ENCODE measurements at places on chromosomes 4 and X. TPM values are rescaled to one million over a fixed set of nuclear protein-coding genes. Genes with fewer than 3 reads are reported as not detected.

GRCh38 chr4:140116442-140117104 lies 37.4 kb downstream of the MAML3 start:
- H3K4me3 ChIP-seq = no peak overlapping the region
- DNase-seq = no peak
- no peaks in the 10 kb centered on the region for H3K27me3 ChIP-seq
- H3K36me3 ChIP-seq = no peaks in the 10 kb centered on the region
- no peaks in the 10 kb centered on the region for H3K4me1 ChIP-seq
- no peak overlapping the region for H3K27ac ChIP-seq

GRCh38 chrX:23246001-23246400 lies 88.6 kb upstream of the PTCHD1 start:
- no peaks in the 10 kb centered on the region for H3K27me3 ChIP-seq
- no peak for DNase-seq
- H3K36me3 ChIP-seq = no peaks in the 10 kb centered on the region
- no peaks in the 10 kb centered on the region for H3K4me1 ChIP-seq
- H3K4me3 ChIP-seq = no peak overlapping the region
- no peak overlapping the region for H3K27ac ChIP-seq

DNA sequence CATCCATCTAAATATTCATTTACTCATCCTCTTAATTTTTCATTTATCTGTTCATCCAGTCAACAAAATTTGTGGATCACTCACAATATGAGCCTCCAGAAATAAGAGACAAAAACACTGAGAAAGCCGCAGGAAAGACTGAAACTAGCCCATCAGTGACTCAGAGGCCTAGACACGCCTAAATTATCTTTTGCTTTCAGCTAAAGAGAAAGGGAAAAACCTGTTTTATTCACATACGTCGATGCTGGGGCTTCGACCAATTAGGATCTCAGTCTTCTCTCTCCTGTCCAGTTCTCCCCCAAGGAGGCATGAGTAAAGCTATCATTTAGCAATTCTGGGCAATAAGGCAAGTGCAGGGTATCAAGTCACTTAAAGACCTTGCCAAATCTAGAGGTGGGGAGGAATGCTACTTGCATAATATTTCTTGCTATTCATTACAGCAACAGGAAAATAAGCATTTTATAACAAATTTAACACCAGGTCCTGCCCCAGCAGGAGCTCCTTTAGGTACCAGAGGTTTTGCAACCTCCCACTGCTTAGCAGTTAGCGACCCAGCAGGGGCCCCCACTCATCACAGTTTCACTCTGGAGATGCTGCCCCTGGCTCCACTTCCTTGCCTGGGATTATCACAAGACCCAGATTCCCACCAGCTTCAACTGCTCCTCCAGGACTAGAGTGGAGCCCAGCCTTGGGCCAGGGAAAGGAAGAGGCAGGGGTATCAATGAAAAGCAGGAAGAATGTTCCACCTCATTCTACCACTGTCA lies 30.1 kb upstream of the TMEM154 start:
- H3K4me3 ChIP-seq = no peak overlapping the region
- no peaks in the 10 kb centered on the region for H3K36me3 ChIP-seq
- H3K27me3 ChIP-seq = no peaks in the 10 kb centered on the region
- H3K27ac ChIP-seq = no peak overlapping the region
- H3K4me1 ChIP-seq = no peaks in the 10 kb centered on the region

DNA sequence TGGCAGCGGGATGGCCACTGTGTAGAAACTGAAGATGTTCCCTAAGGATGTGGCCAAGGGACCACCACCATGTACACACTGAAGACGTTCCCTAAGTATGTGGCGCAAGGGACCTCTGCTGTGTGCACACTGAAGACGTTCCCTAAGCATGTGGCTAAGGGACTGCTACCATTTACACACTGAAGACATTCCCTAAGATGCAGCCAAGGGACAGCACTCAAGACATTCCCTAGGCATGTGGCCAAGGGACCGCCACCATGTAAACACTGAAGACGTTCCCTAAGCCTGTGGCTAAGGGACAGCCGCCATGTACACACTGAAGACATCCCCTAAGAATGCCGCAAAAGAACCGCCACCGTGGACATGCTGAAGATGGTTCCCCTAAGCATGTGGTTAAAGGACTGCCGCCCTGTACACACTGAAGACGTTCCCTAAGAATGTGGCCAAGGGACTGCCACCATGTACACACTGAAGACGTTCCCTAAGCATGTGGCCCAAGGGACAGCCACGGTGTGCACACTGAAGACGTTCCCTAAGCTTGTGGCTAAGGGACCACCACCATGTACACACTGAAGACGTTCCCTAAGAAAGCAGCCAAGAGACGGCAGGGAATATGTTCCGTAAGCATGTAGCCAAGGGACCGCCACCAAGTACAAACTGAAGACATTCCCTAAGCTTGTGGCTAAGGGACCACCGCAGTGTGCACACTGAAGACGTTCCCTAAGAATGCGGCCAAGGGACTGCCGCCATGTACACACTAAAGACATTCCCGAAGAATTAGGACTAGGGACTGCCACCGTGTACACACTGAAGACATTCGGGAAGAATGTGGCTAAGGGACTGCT lies 43.3 kb downstream of the DHRSX start:
- H3K27me3 ChIP-seq = no peaks in the 10 kb centered on the region
- H3K36me3 ChIP-seq = no peaks in the 10 kb centered on the region
- no peaks in the 10 kb centered on the region for H3K4me1 ChIP-seq
- DNase-seq = no peak
- H3K27ac ChIP-seq = no peak overlapping the region
- no peak overlapping the region for H3K4me3 ChIP-seq

DNA sequence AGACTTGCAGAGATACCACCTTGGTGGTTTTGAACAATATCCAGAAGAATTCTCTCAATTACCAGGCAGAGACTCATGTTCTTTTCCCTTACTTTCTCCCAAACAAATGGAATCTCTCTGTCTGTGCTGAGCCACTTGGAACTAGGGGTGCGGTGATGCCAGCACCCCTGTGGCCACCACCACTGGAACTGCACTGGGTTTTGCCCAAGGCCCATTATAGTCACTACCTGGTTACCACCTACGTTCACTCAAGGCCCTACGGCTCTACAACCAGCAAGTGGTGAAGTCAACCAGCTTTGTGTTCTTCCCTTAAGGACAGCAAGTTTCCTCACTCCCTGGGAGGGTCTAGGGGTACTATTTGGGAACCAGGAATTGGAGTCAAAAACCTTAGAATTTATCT lies 1183.7 kb downstream of the FSTL5 start:
- no peaks in the 10 kb centered on the region for H3K4me1 ChIP-seq
- H3K4me3 ChIP-seq = no peak overlapping the region
- H3K27me3 ChIP-seq = no peaks in the 10 kb centered on the region
- no peak overlapping the region for H3K27ac ChIP-seq
- no peaks in the 10 kb centered on the region for H3K36me3 ChIP-seq
- no peak for DNase-seq

DNA sequence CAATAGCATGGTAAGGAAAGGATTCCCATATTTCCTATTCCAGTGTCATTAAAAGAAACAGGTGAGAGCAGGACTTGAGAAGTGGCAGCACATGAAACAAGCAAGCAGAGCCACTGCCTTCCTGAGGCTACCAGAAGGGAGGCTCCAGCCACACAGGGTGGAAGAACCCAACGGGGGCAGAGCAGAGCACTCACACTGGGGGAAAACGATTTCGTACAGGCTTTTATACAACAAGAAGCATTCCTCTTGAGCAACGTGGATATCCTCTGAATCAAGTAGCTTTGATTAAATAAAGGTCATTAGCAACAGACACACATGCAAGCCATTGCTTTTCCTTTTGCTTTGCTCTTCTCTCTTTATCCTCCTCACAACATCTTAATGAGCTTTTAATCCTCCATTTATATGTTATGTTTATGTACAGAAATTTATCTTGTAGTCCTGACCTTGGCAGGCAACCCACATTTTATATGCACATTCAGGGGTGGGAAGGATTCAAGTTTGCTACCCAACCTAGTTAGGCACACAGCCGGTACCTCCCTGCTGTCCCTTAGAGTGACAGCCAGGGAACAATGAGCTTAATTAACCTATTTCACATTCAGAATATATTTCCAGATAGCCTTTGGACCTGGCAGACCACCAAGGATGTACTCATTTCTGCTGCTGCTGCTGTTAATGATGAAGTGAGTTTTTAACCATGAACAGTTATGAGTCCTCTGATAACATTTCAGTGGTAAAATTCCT lies 202.1 kb downstream of the ARHGAP24 start:
- H3K36me3 ChIP-seq = no peaks in the 10 kb centered on the region
- no peak overlapping the region for H3K4me3 ChIP-seq
- no peak for DNase-seq

DNA sequence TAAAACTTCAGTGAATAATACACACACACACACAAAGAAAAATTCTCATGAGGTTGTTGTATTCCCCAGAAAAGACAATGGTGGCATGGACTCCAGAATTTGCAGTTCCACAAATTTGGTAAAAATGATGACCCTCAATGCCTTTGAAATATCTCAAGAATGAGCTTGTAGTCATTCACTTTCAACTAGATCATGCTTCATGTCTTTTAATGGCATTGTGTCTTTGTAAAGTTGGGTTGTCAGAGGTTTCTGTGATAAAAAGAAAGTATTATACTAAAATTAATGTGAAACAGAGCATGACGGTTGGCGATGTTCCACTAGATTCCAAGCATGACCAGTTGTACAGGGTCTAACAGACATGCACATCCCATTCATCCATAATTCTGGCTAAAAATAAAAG lies 685.0 kb upstream of the FRG1 start:
- DNase-seq = no peak
- H3K27me3 ChIP-seq = no peaks in the 10 kb centered on the region
- H3K36me3 ChIP-seq = no peaks in the 10 kb centered on the region
- H3K4me1 ChIP-seq = no peaks in the 10 kb centered on the region

GRCh38 chrX:374596-374995 lies 12.1 kb downstream of the PPP2R3B start:
- H3K27ac ChIP-seq = no peak overlapping the region
- H3K27me3 ChIP-seq = peaks cover 35% of the 10 kb centered on the region
- peak overlapping the region; percentile 64 for H3K4me3 ChIP-seq
- peaks cover 4% of the 10 kb centered on the region for H3K4me1 ChIP-seq

GRCh38 chr4:40946652-40947051 lies 196.9 kb downstream of the NSUN7 start:
- H3K27me3 ChIP-seq = no peaks in the 10 kb centered on the region
- H3K27ac ChIP-seq = no peak overlapping the region
- no peak overlapping the region for H3K4me3 ChIP-seq
- no peaks in the 10 kb centered on the region for H3K4me1 ChIP-seq
- DNase-seq = no peak
- H3K36me3 ChIP-seq = no peaks in the 10 kb centered on the region

- no peaks in the 10 kb centered on the region for H3K36me3 ChIP-seq
- H3K27ac ChIP-seq = no peak overlapping the region
Observed at GRCh38 chr4:21181716-21182115, 481.5 kb downstream of the PACRGL start.

The LNX1 gene
- total RNA-seq = 22.5 TPM
